ENCODE measurements at places on chromosomes 1 and 21.

DNA sequence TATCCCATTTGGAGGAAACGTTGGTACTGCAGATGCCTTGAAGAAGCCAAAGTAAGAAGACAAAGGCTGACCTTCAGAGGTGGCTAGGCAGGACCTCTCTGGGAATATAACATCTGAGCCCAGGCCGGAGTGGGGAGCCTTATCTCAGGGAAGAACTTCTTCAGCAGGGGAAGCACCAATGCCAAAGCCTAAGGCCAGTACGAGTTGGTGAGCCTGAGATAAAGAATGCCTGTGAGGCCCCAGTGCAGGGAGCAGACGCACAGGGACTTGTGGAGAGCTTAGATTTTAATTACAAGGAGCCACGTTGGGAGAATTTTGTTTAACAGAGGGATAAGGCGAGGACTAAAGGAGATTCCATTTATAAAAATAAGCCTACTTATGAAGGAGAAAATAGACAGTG lies 468.8 kb upstream of the RUNX1 start:
- DNase-seq = no peak

GRCh38 chr1:222706815-222707214 lies 5.5 kb downstream of the AIDA start:
- no peak for DNase-seq

- no peak for DNase-seq
Measured at GRCh38 chr1:82555501-82555900, 754.8 kb downstream of the ADGRL2 start.

GRCh38 chr1:33971018-33971710 lies 107.3 kb downstream of the HMGB4 start:
- DNase-seq = no peak

GRCh38 chr21:38805328-38806152 lies at the start of gene ETS2:
Gene ETS2 (plus strand): TSS chr21:38805929. CDS start chr21:38810035, 4,106 bp downstream.
- peak; percentile 84 for DNase-seq
